ENCODE measurements at places on chromosomes 2 and 18.

DNA sequence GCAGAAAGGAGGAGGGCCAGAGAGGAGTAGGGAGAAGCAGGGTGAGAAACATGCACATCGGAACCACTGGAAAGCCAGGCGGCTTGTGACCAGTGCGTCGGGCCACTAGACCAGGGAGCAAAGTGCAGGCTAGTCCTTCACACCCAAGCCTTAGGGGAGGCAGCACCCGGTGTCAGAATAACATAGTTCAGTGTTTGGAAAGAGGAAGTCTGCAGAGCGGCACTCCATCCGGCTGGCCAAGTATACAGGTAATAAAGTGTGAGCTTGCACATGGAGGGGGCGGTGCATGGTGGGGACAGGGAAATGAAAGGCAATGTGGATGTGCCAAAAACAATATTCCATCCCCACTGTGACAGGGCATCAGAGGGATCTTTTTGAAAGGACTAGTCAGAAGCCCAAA, 69.7 kb downstream of the ZNF521 start:
- peak; percentile 33 for DNase-seq

- no peak for DNase-seq
Observed at GRCh38 chr18:75216212-75216910, 5.8 kb downstream of the TSHZ1 start.

GRCh38 chr2:26758790-26759321, 5.2 kb upstream of the SLC35F6 start:
- no peak for DNase-seq

GRCh38 chr18:54767098-54767497, 61.2 kb upstream of the RAB27B start:
- DNase-seq = no peak

GRCh38 chr2:109212836-109213563, 84.0 kb downstream of the SH3RF3 start:
- DNase-seq = no peak

DNA sequence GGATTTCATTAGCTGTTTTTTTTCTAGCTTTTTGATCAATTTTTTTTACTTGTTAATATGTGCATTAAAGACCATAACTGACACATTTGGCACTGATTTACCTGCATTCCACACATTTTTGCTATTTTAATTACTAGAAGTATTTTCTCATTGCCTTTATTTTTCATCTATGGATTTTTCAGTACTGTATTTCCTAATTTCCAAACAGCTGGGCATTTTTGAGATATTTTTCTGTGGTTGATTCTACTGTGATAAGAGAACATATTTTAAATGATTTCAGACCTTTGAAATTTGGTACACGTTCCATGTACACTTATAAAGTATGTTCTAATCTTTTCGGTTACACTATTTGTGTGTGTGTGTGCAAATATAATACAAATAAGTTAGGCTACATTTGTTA, 135.3 kb downstream of the PARD3B start:
- DNase-seq = no peak

- no peak for DNase-seq
Observed at GRCh38 chr2:28325567-28326468, 66.8 kb upstream of the FOSL2 start.

- DNase-seq = no peak
Observed at GRCh38 chr2:109523536-109524361, 90.0 kb downstream of the SEPTIN10 start.

- DNase-seq = no peak
Observed at GRCh38 chr2:60466161-60466702, 87.2 kb downstream of the BCL11A start.

DNA sequence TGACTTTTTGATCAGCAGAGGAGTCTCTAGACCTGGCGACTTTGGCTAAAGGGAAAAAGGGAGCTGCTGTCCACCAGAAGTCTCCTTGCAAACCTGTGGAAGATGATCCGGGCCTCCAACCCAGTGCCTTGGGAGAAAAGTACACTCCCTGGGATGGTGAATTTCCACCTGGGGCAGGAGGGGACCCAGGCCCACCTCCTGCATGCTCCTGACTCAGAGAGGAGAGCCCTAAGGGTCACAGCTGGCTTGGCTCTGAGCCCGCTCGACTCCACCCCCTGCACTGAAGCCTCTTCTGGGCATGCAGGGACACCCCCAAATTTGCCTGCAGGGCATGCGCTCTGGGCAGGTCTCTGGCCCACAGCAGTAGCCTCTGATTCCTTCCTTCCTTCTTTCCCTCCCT, 66.5 kb downstream of the PDCL3 start:
- DNase-seq = no peak

GRCh38 chr2:48423376-48423775, 106.6 kb upstream of the STON1 start:
- no peak for DNase-seq

- DNase-seq = no peak
Observed at GRCh38 chr2:104434318-104434792, 419.6 kb upstream of the POU3F3 start.

- no peak for DNase-seq
Observed at GRCh38 chr2:207967121-207967520, 58.2 kb downstream of the PLEKHM3 start.

GRCh38 chr2:135149251-135149650, 97.2 kb downstream of the RAB3GAP1 start:
- DNase-seq = no peak

DNA sequence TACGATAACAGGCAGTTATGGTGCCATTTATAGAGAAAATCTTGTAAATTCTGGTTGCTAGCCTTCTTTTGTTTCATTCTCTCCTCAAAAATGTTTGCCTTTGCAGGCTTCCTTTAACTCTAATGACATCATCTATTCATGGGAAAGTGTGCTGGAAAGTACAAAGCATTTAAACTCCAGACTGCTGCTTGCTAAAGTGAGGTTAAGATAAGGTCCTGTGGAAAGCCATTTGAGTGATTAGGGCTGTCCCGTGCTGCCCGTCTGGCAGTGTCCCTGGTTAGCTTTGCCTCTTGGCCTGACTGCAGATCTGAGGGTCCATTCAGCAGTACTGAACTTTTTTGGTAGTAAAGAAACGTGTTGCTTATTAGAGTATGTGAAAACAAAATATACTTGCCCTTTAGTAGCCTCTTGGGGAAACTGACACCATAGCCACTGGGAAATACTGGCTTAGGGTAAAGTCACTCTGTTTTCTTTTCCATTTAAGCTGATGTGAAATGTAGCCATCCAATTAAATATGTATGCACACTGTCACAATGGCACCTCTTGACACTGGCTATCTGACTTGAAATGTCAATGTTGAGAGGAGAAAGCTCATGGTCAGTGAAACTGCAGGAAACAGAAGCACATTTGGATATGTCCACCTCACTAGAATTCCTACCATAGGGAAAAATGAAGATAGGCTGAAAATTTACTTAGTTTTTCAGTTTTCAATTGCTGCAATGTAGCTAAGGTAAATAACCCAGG, 321.5 kb downstream of the SLC8A1 start:
- no peak for DNase-seq

DNA sequence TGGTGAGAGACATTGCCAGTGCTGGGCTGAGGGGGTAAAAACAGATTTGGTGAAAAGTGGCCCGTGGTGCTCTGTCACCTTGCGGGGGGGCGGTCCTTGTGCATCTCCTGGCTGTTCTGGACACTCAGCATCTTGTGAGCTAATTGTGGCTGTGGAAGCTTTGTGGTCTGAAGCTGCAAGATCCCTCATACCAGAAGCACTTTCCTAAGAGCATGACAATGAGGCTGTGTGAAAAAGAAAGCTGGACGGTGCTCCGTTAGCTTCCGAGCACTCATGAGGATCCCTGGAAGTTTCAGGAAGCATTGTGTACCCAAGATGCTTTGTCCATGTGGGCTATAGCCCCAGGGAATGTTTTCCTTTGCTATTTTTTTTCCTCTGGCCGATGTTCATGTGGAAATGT, 74.5 kb downstream of the CABLES1 start:
- DNase-seq = peak; percentile 64

DNA sequence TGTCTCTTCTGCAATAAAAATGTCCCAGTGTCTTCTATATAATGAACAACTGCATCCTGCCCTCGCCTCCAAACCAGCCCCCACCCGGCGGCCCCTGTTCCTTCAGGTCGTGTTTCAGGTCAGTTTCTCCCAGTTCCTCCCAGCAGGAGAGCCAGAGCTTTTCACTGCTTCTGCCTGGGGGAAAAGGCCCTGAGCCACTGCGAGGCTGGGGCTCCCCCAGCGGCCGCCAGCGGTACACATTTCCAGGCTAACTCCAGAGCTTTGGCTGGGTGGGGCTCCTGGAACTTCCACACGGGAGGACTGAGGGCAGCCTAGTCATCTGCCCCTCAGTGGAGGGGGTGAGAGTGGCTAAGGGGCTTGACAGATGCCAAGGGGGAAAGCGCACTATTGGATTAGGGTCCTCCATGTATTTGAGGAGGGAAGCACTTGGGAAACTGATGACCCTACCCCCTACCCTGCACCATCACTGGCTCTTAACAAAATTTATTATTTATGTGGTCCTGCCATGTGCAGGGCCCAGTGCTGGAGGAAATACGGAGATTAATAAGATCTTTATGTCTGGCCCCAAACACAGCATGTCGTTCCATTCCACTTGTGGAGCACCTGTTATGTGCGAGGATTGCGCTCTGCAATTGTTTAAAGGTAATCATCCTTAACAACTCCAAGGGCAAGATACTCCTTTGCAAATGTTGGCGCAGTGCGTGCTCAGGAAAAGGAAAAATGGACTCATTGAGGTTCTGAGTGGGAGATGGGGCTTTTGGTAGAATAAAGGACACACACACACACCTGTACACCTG, 17.3 kb upstream of the CYS1 start:
- peak; percentile 58 for DNase-seq

DNA sequence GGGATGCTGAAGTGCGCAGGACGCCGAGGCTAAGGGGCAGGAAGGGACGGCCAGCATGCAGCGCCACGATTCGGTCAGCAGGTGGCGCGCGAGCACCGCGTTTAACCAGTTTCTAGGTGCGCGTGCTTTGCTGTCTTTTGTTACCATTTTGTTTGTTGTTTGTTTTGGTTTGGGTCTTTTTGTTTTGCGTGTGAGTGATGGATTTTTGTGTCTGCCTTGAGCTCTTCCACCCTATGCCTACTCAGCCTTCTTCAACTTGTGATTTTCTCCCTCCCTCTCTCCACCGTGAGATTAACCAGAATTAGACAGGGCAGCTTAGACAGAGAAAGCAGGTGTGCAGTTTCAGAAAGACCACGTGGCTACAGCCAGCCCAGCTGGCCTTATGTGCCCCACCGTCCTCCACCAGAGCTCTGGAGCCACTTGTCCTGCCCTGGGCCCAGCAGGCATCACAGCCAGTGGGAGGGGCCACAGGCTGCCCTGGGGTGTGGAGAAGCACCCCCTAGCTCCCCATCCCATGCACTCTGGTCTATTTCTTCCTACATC, 180.2 kb downstream of the RNF144A start:
- DNase-seq = peak; percentile 80

DNA sequence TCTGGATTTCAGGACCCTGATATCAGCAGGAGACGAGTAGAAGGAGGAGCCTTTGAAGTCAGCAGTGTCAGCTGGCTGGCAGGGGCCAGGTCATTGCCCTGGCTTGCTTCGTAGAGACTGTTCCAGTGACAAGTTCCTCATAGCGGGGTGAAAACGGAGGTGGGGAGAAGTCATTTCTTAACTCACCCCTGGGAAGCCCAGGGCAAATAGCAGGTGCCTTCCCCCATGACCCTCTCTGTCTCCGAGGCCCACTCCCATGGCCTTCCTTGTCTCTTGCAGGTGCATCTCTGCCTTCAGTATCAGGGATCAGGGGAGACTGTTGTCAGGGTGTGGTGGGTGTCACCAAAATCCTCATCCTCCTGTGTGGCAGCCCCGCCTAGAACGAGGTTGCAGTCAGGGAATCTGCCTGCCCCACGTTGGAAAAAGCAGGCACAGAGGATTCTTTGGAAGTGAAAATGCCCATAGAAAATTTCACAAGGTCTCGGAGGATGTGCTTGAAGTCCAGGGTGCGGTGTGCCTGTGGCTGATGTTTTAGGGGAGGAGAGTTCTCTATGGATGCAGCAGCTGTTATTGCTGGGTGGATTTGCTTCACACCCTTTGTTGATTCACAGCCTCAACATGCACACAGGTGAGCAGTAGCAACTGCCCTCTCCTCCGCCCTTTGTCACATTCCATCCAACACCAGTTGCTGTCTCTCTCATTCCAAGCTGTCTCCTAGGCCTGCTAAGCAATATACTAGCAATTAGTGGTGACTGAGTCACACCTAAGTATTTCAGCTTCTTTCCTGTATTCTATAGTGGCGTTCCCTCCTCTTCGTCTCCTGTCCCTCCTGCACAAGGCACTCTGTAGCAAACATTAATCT, 142.6 kb upstream of the FHL2 start:
- no peak for DNase-seq

DNA sequence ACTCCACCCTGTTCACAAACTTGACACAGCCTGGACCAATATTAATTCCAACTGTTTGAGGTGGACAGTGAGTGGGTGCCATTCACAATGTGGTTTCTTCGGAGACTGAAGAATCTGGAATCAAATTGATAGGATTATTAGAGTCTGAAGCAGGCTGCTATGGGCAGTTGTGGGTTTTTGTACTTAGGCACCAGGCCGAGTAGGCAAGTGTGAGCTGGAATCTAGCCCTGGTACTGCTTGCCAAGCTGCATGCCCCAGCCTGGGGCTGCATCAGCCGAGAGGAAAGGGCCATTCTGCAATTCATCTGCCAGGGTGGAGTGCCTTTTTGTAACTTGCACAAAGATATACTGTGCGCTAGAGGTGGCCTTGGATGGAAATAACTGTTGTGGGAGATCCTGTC, 654.7 kb upstream of the FANCL start:
- DNase-seq = no peak

GRCh38 chr18:73962256-73962655, 185.4 kb downstream of the FBXO15 start:
- DNase-seq = no peak

DNA sequence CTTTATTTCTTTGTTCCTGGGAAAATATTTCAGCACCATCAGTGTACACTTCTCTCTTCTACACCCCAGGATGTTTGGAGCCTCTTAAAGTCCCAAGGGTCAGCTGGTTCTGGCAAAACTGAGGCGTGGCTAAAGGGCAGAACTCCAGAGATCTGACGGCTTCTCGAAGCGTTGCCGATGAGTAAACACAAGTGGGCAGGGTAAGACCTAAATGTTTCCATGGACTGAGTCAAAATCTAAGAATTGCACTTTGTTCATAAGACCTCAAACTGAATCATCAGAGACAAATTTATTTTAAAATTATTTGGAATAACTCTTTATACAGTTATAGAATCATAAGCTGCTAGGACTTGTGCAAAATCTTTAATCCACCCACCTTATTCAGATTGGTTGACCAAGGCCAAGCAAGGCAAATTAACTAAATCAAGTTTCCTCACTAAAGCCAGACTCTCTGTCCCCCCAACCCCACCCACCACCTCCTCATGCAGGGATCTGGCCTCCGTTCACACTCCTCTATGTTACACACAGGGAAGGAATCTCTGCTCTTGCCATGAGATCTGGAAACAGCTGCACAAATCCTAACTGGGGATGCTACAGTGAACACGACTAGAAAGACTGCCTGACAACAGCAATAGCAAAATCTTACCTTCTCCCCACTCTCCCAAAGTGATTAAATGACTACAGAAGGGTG, 342.6 kb upstream of the KLHL29 start:
- DNase-seq = no peak

GRCh38 chr2:10712185-10712809, 9.1 kb upstream of the ATP6V1C2 start:
- no peak for DNase-seq

- DNase-seq = no peak
Observed at GRCh38 chr2:109582928-109583895, 30.6 kb downstream of the SEPTIN10 start.

All from DMS79 treated with DMSO at 0.1 percent for 48 hours (cell line).